Stimulated activated CD4-positive, alpha-beta T cell treated with anti-CD3 and anti-CD28 coated beads, Interleukin-4, amount 100 ng/mL, for 1 hour (primary cell): ENCODE measurements at places on chromosomes 16 and 17.

DNA sequence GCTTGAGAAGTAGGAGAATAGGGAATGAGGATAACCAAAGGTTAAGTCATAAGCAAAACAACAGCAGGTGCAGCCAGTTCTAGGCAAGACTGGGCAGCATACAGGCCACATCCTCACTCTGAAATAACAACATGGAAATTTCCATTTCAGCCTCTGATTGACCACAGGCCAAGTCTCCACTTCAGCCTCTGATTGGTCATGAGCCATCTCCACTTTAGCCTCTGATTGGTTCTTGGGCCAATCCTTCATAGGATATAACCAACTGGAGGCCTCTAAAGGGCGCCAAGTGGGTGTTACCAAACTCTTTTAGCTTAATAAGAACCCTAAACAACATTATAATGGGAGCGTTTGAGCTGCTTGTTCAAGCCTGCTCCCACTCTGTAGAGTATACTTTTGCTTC lies 512.0 kb downstream of the NPIPA7 start:
- no peak for DNase-seq

DNA sequence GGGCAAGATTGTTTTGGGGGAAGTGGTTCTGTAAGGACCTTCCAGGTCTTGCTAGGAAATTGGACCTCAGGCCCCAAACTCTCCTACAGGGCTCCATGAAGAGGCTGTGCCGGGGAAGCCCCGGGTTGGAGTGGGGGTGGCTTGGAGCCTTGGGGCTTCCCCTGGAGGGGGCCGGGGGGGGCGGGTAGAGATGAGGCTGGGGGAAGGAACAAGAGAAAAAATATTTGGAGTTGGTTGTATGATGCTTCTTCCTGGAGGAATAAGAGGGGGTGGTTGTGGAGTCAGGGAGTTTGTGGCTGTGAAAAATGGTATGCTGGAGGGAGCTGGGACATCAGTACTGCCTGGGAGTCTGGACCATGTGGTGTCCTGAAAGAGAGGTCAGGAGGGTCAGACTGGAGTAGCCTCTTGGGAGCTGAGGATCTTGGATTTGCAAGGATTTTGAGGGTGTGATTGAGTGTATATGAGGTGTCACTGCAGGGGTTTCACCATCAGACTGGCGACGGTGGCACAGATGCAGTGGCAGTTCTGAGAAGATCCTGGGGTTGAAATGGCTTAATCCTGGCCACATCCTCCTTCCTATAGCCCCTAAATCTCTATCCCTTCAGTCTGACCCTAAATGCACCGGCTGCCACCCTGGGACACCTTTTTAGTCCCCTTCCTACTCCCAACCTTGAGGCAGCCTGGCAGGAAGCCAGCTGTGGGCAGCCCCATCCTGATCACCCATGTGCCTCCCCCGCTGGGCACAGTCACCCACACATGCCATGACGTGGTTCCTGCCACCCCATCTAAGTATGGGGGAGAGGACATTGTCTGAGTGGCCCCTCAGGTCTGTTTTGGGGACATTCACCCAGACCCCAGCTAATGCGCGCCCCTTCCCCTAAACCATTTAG lies 10.9 kb downstream of the RARA start:
- peak; percentile 74 for DNase-seq

- no peak for DNase-seq
These were observed 8.4 kb upstream of the PIPOX start for GRCh38 chr17:29034510-29034909.

GRCh38 chr16:88292007-88292970 lies 90.5 kb upstream of the ZNF469 start:
- no peak for DNase-seq

DNA sequence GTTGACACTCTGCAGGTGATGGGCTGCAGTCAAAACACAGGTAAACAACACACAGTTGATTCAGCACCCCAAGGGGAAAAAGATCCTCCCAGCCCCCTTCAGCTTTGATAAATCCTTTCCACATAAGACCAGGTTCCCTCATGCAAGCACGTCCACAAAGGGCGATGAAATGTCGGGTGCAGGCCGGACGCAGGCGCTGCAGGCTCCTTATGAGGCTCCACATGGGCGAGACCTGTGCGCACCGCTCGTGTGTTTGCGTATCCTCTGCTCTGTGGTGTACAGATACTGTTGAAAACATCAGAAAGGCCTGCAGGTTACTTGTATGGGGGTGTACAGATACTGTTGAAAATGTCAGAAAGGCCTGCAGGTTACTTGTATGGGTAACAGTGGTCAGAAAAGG lies 14.4 kb upstream of the ZNF750 start:
- DNase-seq = no peak

GRCh38 chr17:48681609-48682008 lies 40.7 kb downstream of the PRAC1 start:
- no peak for DNase-seq

- peak; percentile 28 for DNase-seq
These were observed 43.0 kb upstream of the TANGO6 start for GRCh38 chr16:68800257-68800875.

DNA sequence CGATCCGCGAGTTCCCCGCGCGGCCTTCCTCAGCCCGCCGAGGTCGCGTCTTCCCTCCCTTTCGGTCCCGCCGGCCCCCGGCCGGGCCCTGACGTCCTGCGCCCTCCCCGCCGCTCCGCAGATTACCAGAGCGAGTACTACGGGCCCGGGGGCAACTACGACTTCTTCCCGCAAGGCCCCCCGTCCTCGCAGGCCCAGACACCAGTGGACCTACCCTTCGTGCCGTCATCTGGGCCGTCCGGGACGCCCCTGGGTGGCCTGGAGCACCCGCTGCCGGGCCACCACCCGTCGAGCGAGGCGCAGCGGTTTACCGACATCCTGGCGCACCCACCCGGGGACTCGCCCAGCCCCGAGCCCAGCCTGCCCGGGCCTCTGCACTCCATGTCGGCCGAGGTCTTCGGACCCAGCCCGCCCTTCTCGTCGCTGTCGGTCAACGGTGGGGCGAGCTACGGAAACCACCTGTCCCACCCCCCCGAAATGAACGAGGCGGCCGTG lies 5.4 kb downstream of the LHX1 start:
- no peak for DNase-seq

DNA sequence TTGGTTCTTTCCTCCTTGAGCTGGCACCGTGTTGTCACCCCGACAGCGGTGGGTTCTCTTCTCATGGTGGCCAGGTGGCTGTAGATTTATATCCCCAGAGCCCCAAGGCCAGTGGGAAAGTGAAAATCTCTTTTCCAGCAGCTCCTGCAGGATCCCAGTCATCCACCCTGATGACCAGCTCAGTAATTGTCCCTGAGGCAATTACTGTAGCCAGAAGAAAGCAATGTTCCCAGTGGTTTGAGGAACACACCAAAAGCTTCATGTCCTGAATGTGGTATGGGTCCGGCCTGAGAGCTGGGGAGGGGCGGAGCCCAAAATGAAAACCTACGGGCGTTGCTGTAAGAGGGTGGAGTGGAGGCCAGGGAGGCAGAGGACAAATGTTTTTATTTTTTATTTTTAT lies 69.0 kb downstream of the WSB1 start:
- DNase-seq = no peak

GRCh38 chr17:61383689-61384201 lies 15.9 kb upstream of the TBX2 start:
- DNase-seq = no peak

DNA sequence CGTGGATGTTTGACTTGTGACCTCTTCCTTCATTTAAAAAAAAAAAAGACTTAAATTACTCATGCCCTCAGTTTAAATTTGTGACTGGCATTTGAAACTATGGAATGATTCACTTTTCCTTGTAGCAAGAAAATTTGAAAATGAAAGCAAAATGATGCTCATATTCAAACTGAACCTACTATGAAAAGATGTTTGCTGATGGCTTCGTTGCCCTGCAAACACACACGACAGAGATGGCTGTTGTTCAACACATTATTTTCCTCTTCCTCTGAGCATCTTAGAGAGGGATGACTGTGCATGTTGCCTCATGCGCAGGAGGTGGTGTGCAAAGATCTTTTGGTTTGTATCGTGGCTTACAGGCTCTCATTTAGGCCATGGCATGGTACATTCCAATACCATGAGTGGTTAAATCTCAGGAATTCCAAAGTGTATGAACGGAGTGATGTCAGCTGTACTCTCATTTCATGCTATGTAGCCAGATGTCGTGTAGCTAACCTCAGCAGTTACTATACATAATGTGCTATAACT lies 164.5 kb downstream of the PRKCA start:
- peak; percentile 46 for DNase-seq

- no peak for DNase-seq
These were observed 3.3 kb upstream of the KRT35 start for GRCh38 chr17:41483991-41484826.

GRCh38 chr17:8410883-8411238 lies 13.2 kb upstream of the RNF222 start:
- DNase-seq = no peak

DNA sequence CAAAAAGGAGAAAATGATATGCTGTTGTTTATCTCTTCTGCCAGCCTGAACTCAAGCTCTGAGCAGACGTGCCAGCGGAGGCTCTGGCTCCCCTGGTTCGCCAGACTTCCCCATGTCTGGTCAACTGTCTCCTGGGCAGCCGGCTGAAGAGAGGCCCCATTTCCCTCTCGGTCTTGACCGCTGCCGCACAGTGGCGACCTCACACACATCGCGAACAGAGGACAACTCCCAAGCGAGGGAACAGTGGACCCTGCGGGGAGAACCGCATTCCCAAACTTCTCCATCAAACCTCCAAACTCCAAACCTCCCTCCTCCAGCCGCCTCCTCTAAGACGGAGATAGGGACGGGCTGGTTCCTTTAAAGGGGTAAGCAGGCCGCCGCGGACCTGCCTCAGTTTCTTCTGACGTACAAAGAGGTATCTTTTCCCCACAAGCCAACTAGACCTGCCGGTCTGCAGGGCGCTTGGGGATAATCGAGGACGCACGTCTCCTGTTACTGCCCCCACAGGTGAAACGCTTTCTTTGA lies 24.9 kb upstream of the RFFL start:
- peak; percentile 14 for DNase-seq

DNA sequence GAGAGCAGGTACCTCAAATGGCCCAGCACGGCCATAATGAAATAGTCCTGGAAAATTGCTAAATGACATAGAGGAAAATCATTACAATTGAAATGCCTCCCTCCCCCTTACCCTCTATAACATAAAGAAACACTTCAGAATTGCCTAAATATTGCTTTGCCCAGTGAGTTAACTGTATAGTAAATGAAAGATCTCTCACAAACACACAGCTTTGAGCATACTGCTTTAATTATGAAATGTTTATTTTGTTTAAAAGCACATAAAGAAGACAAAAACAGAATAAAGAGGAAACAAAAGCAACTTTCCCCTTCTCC lies 9.3 kb upstream of the ADAMTS18 start:
- no peak for DNase-seq

DNA sequence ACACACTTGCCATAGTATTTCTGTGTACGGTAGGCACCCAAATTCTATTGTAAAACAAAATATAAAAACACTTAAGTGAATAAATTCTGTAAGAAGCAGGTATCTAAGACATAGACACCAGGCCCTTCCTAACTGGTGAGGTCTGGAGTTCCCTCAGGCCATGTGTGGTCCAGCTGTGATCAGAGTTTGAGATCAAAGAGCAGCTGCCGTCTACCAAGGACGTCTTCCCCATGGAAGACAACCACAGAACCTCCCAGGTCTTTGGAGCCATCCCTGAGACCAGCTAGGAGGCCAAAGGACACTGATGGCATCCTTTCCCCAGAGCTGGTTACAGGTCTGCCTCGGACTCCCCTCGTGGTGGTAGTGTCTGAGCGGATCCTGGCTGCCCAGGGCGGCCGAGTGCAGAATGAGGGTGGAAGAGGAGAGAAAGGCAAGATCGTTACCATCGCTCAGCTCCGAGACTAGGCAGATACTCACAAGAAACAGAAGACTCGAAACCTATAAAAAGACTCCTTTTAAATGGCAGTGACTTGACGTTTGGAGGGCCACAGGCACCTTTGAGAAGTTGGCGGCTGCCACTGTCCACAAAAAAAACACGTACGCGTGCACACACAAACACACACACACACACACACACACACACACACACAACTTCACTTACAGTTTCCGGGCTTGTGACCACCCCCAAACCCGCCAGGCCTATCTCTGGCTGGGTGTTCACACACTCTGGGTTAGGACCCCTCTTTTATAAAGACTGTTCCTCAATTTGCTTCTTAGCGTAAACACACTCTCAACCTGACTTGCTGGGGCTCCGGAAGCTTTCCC lies 7.5 kb downstream of the TIMP2 start:
- no peak for DNase-seq

- DNase-seq = no peak
These were observed 67.9 kb downstream of the METRNL start for GRCh38 chr17:83147280-83147679.
